ENCODE measurements at places on chromosomes 1 and 21. TPM values are rescaled to one million over a fixed set of nuclear protein-coding genes. Genes with fewer than 3 reads are reported as not detected.

MAB21L3 gene
- total RNA-seq: not detected

GRCh38 chr1:115499253-115499652 lies 142.5 kb upstream of the VANGL1 start:
- no peak for DNase-seq

PTPRF gene
- not detected for total RNA-seq

FNDC5 gene
- total RNA-seq: not detected

ILDR2 gene
- total RNA-seq: 0.21 TPM

CFHR4 gene
- not detected for total RNA-seq

- no peak for DNase-seq
Measured at GRCh38 chr1:38022810-38023209, 10.3 kb downstream of the UTP11 start.

DNA sequence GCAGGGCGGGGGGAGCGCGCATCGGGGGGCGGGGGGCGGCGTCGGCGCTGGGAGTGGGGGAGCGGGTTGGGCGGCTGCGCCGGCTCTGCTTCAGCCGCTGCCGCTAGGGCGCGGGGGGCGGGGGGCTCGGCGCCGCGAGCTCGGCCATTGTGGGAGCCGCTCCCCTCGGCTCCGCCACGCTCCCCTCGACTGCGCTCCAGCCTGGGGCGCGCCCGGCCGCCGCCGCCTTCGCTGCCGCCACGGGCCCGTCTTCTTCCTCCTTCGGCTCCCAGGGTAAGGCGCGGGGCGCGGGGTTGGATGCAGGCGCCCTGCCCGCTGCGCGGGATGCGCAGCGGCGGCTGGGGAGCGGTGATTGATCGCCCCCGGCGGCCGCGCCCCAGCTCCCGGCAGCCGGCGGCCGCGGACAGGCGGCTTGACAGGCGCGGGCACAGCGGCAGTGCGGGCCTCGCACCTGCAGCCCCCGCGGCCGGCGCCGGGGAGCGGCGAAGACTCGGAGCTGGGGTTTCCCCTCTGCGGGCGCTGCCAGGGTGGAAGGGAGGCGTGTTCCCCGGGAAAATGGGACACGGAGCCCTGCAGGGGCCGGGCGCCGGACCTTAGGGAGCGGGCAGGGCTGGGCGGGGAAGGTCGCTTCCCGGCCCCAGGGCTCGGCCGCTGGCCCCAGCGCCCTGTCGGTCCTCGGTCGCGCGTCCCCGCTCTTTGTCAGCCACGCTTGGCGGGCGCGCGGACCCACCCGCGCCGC lies 55.3 kb downstream of the NDUFS5 start:
- peak; percentile 28 for DNase-seq

- no peak for DNase-seq
Measured at GRCh38 chr1:243842978-243843511, 7.0 kb downstream of the AKT3 start.

NCDN gene
- total RNA-seq: 25.6 TPM

All from naive thymus-derived CD8-positive, alpha-beta T cell (primary cell).